Stimulated activated CD8-positive, alpha-beta memory T cell treated with anti-CD3 and anti-CD28 coated beads, Interleukin-7, amount 100 ng/mL, for 1 hour (primary cell): ENCODE measurements at places on chromosomes 16 and 17.

DNA sequence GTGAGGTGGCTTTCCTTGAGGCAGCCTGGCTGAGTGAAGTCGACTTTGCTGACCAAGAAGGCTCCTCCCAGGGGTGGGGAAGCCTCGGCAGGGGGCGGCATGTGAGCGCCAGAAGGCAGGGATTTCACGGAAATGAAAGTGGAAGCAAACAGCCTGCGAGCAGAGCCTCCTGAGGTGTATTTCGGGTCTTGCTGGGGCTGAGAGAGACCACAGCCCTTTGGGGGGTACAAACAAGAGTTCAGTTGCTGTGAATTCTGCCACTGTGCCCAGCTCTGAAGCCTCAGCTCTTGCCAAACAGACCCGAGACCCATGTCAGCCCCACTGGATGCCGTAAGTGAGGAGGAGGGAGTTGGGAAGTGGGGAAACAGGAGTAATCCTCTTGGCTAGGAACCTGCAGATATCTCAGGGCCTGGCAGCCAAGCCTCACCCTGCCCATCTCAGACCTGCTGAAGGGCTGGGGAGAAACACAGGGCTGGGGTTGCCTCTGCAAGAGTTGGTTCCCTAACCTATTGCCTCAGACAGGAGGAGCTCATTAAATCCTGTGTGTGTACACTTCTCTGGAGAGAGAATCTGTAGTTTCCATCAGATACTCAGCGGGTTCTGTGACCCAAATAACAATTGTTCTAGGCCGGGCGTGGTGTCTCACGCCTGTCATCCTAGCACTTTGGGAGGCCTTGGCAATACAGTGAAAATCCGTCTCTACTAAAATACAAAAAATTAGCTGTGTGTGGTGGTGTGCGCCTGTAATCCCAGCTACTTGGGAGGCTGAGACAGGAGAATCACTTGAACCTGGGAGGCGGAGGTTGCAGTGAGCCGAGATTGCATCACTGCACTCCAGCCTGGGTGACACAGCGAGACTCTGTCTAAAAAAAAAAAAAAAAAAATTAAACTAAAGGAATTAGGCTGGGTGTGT, at the start of gene IFI35:
TSS of gene IFI35 (plus strand) at position 146 of the 913 bp plus-strand sequence. CDS start at position 310, 164 bp downstream.
- DNase-seq, result peak; percentile 75

- no peak for DNase-seq
Measured at GRCh38 chr16:15948532-15949209, 745 bp upstream of the ABCC1 start.

GRCh38 chr17:48952904-48953303, 8.3 kb upstream of the SNF8 start:
- DNase-seq, result no peak

DNA sequence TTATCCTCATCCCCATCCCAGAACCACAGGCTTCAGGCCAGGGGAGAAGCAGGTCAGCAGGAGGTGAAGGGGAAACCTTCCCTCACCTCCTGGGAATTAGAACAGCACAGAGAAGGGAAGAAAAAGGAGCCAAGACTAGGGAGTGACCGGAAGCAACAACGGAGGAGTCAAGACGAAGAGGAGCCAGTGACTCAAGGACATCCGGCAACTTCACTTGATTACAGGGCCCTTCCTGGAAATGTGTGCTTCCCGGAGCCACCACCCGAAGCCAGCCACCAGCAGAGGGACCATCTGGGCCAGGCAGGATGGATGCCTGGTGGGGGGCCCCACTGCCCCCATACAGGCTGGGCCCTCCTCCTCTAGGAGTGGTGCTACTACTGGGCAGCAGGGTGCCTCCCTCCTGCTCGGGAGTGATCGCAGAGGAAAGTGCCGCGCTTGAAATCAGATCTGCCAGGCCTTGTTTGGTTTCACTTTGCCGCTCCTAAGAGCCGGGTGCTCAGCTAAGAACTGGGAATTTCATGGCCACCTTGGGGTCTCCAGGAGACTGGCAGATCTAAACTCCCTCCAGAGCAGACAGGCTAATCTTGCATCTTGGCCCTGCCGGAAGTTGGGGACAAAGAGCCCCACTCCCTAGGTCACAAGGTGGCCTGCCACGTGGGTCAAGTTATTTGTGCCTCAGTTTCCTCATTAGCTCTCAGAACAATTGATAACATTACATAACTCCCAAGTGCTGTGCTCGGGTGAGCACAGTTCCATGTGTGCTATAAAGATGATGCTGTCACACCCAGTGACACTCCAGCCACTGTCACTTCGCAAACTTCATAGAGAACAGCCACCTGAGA, 6.6 kb downstream of the CDC42EP4 start:
- DNase-seq, result no peak

GRCh38 chr17:43319293-43320124, 79.3 kb upstream of the ARL4D start:
- no peak for DNase-seq

DNA sequence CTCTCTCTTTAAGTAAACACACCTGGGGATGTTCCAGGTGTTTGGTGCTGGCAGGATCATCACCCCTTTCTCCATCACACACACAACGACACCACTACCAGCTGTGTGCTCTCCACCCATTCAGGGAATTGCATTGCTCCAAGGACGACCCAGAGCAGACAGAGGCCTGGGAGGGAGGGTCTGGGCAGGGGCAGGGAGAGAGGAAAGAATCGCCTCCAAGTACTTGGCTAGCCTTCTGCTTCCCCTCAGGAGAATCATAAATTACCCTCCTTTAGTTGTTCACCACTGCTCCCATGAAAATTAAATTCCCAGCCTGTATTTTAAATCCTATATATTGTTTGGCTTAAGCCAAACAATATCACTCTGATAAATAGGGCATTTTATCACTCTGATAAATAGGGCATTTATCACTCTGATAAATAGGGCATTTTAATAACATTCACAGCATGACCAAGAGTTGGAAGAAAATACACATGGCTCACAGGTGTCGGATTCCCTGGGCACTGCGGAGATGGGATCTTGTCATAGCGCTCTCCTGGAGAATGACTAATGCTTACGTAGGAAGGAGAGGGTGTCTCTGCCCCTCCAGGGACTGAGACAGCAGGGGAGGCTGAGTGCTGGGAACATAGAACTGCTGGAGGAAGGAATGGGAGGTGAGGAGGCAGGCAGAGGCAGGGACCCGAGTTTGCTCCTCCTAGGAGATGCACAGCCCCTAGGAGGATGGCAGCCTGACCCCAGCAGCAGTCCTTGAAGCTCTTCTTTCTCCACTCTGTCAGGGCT, 673.6 kb downstream of the HS3ST4 start:
- no peak for DNase-seq
